ENCODE measurements at places on chromosomes 6 and 20. TPM values are rescaled to one million over a fixed set of nuclear protein-coding genes. Genes with fewer than 3 reads are reported as not detected.
A peak's percentile ranks its signal among the peaks of the same experiment; 100 is the strongest.

- H3K27ac ChIP-seq = no peak overlapping the region
- no peak overlapping the region for H3K4me3 ChIP-seq
- no peak for DNase-seq
- H3K4me1 ChIP-seq = no peaks in the 10 kb centered on the region
- peaks cover 3% of the 10 kb centered on the region for H3K36me3 ChIP-seq
- H3K27me3 ChIP-seq = no peaks in the 10 kb centered on the region
Measured at GRCh38 chr20:57112448-57112847, 154.0 kb downstream of the BMP7 start.

TNFRSF6B gene
- total RNA-seq = 0.86 TPM

DNA sequence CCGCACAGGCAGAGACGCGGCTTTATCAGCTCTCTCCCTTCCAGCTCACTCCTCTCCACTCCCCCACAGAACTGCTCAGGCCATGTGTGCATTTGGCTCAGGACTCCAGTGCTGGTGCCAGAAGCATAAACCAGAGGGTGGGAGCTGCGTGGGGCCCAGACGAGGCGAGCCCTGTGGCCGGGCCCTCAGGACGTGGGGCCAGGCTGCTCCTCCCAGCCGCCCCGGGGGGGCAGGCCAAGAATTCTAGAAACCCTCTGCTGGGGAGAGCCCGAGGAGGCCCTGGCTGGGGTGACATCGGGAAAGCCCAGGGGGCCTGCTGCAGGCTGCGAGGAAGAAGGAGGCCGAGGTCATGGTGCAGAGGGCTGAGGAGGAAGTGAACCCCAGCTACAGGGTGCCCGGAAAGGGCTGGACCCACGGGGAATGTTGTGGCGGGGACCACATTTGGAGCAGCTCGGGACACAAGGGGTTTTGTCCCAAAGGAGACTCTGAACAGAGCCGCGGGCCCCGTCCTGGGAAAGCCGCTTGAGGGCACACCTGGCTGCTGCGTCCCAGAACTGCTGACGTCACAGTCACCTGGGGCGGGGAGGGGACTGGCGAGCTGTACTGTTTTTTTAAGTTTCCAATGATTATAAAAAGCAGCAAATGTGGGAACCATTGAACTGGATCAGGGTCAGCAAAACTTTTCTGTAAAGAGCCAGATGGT lies 107.1 kb downstream of the BANF2 start:
- H3K27me3 ChIP-seq = no peaks in the 10 kb centered on the region
- H3K4me3 ChIP-seq = no peak overlapping the region
- no peaks in the 10 kb centered on the region for H3K4me1 ChIP-seq
- no peaks in the 10 kb centered on the region for H3K36me3 ChIP-seq
- H3K27ac ChIP-seq = no peak overlapping the region
- DNase-seq = peak; percentile 74

GRCh38 chr20:50389808-50390684 lies 120.1 kb upstream of the PTPN1 start:
- H3K27ac ChIP-seq = no peak overlapping the region
- no peaks in the 10 kb centered on the region for H3K36me3 ChIP-seq
- no peak for DNase-seq
- no peaks in the 10 kb centered on the region for H3K27me3 ChIP-seq

DNA sequence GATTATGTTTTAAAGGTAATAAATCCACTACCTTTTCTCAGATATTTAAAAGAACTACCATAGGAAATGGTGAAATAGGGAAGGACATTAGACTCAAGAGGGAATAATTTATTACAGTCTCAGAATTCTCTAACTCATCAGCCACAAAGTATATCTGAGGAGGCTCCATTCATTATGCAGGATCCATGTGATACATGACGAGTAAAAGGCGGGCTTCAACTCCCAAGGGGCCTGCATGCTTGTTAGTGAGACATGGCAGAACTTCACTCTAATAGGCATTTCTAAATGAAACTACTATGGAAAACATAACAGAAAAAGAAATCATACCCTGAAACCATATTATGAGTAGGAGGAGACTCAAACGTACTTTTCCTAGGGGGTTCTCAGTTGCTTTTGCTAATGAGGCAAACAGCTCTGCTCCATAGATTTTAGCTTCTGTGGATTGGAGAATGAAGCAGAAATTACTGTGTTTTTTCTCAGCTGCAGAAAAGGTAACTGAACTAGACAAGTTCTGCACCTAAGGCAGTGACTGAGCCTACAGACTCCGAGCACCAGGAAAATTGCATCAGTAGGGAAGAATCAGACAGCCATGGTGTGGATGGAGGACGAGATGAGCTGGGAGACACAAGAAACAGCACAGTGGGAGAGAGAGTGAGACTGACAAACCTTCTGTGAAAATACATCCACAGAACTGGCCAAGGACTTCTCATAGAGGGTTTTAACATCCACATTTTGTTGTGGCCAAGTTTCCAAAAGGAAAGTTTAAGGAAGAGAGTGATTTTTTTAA lies 254.6 kb upstream of the PRDM1 start:
- no peaks in the 10 kb centered on the region for H3K4me1 ChIP-seq
- no peak overlapping the region for H3K27ac ChIP-seq
- no peaks in the 10 kb centered on the region for H3K27me3 ChIP-seq
